ENCODE measurements at places on chromosomes 13 and 19. TPM values are rescaled to one million over a fixed set of nuclear protein-coding genes. Genes with fewer than 3 reads are reported as not detected.

Gene ZNF420
- 2.0 TPM for polyA plus RNA-seq

Gene PSG2
- 0.05 TPM for polyA plus RNA-seq

Gene ZNF626
- 2.9 TPM for polyA plus RNA-seq

Gene HSH2D
- 0.03 TPM for polyA plus RNA-seq

Gene MEIOSIN
- 0.01 TPM for polyA plus RNA-seq

GRCh38 chr13:68851026-68851425 is 1256.6 kb upstream of the ATXN8OS start:
- DNase-seq = no peak

DNA sequence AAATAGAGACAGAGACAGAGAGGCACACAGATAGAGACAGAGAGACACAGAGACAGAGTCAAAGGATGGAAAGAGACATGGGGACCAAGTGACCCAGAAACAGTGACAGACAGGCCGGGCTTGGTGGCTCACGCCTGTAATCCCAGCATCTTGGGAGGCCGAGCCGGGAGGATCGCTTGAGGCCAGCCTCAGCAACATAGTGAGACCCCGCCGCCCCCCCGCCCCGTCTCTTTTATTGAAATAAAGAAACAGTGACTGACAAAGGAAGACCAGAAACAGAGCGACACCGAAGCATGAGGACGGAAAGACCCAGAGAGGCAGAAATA is 848 bp upstream of the NECTIN2 start:
- DNase-seq = no peak

GRCh38 chr13:39516096-39516495 is 86.9 kb downstream of the LHFPL6 start:
- DNase-seq = no peak

GRCh38 chr13:32002873-32003272 is 28.7 kb upstream of the FRY start:
- DNase-seq = no peak

DNA sequence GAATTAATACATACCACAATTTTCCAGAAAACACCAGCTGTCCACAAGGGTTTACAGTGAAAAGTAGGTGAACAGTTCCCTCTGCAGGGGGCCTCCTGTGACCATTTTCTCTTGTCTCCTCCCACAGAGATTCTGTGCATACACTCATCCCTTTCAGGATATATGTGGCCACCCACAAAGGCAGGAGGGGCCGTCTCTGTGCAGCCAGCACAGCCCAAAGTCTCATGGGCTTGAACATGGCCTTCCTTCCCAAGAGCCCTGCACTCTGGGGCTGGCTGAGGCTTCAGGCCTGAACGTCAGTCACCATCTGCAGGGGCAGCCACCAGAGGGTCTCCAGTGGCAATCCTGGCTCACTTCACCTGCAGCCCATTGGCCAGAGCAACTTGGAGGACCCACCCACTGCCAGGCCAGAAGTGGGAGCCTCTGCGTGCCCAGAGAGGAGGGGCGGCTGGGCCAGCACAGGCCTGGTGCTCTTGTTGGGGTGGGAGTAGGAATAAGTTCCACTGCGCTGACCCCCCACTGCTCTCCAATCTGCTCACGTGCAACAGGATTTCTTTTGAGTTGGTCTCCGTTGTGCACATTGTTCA is 25.1 kb downstream of the TMEM161A start:
- no peak for DNase-seq

GRCh38 chr19:39265321-39265916 is 2.8 kb upstream of the IFNL2 start:
- DNase-seq = no peak

GRCh38 chr13:94966422-94966955 is 254.1 kb upstream of the SOX21 start:
- no peak for DNase-seq

GRCh38 chr13:83311886-83312577 is 570.2 kb downstream of the SLITRK1 start:
- DNase-seq = no peak

Measured in mammary epithelial cell (primary cell).